ENCODE measurements at places on chromosomes 5 and 9.
A peak's percentile ranks its signal among the peaks of the same experiment; 100 is the strongest.

- no peak for DNase-seq
These were observed 6.6 kb upstream of the MSMP start for GRCh38 chr9:35760651-35761050.

DNA sequence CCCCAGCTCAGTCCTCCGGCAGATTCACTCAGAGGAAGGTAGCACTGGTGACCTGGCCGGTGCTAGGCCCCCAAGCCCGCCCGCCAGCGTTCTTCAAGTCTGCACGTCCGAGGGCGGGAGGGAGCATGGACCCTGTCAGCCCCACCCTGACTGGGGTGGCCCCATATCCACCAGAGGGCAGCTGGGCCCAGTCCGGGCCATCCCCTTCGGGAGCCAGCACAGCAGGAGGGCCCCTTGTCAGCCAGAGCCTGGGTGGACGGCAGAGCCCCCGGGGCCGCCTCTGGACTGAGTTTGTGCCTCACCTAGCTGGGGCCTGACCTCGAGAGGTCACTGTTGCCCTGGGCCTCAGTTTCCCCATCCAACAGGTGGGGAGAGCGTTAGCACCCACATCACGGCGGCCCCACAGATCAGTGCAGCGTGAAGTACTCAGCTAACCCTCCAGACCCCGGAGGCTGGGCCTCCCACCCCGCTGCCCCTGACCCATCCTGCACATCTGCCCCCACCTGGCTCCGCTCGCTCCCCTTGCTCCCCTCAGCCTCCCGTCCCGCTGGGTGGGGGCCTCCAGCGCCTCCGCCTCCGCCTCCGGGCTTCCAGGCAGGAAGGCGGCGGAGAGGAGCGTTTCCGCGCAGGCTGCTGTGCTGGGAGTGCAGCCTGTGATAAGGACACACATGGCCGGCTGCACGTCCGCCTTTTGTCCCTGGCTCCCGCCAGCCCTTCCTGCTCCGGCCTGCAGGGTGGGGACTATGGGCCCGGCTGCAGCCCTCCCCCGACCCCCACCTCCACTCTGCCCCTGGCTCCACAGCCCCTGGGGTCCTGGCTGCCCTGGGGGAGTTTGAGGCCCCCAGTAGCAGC lies 16.6 kb upstream of the EGFL7 start:
- peak; percentile 52 for DNase-seq

- DNase-seq = no peak
These were observed 153.0 kb upstream of the COL5A1 start for GRCh38 chr9:134488331-134489280.

DNA sequence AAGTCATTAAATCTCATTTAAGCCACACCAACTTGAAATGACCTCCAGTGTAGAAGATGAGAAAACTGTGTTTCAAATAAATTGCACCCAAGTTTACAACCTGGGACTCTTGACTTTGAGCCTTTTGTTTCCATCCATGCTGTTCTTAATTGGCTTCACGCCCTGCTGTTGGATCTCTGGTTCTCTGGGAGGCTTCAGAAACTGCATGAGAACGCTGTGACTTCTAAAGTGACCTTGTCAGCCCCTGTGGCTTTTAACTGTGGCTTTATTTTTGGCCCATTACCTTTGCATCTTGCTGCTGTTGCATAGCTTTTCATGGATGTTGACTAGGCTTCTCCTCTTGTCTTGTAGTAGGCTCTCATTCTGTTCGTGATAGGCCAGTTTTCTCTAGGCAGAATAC lies 29.3 kb downstream of the TNFAIP8 start:
- no peak for DNase-seq

- no peak for DNase-seq
These were observed 71.5 kb downstream of the NEK6 start for GRCh38 chr9:124329206-124329792.

GRCh38 chr9:116688806-116689485 lies 1.8 kb downstream of the TRIM32 start:
- DNase-seq = no peak

GRCh38 chr5:76038212-76038611 lies 45.0 kb upstream of the SV2C start:
- DNase-seq = no peak

- DNase-seq = no peak
These were observed 5.7 kb downstream of the ALG2 start for GRCh38 chr9:99216073-99216472.

GRCh38 chr5:138035605-138036537 lies 3.0 kb upstream of the FAM13B start:
- DNase-seq = peak; percentile 93

- no peak for DNase-seq
These were observed 75.7 kb upstream of the GLIS3 start for GRCh38 chr9:4375424-4376200.

DNA sequence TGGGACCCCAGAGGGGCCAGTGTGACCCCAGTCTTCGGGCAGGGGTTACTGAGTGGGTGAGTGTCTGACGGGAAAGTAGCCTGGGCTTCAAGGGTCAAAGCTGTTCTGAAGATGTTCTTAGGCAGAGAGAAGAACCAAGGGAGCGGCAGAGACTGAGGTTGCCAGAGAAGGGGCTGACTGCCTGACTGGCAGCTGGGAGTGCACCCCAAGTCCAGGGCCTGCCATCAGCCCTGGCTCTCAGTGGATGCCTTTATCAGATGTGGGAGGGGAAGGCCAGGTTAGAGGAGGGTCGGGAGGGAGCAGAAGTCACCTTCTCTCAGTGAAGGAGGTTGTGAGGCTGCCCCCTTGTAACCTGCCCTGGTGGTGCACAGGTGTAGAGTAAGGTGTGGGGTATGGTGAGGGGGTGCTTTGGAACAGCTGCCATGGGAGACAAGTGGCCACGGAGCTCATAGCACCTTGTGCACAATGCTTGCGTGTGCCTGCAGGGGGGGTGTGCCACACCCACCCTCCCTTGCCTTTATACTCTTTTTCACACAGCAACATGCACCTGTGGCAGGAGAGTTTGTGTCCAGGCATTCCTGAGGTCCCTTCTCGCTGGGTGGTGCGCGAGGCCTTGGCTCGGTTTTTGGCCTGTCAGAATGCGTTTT lies 18.9 kb downstream of the RALGPS1 start:
- no peak for DNase-seq

- DNase-seq = no peak
These were observed 30.3 kb upstream of the CER1 start for GRCh38 chr9:14752871-14753270.

DNA sequence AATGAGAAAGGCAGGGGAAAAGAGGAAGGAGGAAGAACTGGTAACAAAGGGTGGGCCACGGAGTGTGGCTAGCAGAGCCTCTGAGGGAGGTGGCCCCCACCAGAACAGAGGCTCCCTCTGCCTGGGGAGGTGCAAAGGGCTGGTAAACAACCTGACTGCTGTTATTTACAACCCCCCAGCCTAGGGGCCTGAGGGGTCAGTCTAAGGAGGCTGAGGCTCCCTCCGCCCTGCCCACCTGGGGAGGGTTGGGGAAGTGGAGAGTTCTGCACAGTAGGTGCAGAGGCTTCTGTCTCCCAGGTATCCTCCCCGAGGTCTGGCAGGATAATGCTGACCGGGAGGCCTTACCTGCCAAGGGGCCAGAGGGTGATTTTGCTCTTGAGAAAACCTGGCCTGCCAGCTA lies 35.6 kb upstream of the SMU1 start:
- no peak for DNase-seq

- no peak for DNase-seq
These were observed 94.1 kb upstream of the TRIM32 start for GRCh38 chr9:116592970-116593369.

- no peak for DNase-seq
These were observed 26.0 kb downstream of the NDUFS6 start for GRCh38 chr5:1827025-1827885.

- no peak for DNase-seq
These were observed 715.5 kb upstream of the PTPRD start for GRCh38 chr9:11328326-11328725.

GRCh38 chr5:110940136-110940535 lies 131.4 kb upstream of the TSLP start:
- DNase-seq = no peak

GRCh38 chr9:76415731-76416130 lies 21.5 kb upstream of the RFK start:
- DNase-seq = no peak

DNA sequence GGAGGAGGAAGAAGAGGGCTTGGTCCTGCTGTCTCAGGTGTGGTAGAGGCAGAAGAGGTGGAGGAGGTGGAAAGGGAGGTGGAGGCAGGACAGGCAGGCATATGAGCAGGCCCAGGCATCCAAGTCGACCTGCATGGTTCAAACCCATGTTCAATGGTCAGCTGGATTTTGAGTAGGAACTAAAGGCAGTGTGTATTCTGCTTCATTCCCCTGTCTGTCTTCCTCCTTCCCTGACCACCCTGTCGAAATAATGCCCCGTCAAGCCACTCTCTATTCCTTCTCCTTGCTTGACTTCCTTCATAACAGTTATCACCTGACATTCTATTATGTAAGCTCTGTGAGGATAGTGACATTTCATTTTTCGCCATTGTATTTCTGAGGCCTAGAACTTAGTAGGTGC lies 34.8 kb downstream of the ATP6V0E1 start:
- DNase-seq = no peak

GRCh38 chr5:10333154-10334006 lies 20.1 kb upstream of the MARCHF6 start:
- peak; percentile 66 for DNase-seq

DNA sequence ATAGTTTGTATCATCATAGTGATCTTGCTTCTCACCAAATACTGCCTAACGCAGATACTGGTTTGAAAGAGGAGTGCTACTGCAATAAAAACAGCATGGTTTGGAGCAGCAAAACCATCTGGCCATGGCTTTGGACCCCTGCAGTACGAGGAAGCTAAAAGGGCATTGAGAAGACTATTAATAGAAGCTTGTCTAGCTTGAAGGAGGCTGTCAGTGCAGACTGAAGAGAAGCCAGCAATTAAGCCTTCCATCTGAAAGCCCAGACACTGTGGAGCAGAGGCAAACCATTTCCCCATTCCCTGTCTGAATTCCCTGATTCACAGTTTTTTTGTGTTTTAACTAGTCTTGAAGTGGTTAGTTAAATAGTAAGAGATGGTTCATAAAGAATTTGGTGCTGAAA lies 281.6 kb downstream of the PTPRD start:
- no peak for DNase-seq

- peak; percentile 48 for DNase-seq
These were observed 527 bp downstream of the MEF2C start for GRCh38 chr5:88882276-88883038.

GRCh38 chr5:77869116-77869798 lies 93.1 kb upstream of the TBCA start:
- no peak for DNase-seq

DNA sequence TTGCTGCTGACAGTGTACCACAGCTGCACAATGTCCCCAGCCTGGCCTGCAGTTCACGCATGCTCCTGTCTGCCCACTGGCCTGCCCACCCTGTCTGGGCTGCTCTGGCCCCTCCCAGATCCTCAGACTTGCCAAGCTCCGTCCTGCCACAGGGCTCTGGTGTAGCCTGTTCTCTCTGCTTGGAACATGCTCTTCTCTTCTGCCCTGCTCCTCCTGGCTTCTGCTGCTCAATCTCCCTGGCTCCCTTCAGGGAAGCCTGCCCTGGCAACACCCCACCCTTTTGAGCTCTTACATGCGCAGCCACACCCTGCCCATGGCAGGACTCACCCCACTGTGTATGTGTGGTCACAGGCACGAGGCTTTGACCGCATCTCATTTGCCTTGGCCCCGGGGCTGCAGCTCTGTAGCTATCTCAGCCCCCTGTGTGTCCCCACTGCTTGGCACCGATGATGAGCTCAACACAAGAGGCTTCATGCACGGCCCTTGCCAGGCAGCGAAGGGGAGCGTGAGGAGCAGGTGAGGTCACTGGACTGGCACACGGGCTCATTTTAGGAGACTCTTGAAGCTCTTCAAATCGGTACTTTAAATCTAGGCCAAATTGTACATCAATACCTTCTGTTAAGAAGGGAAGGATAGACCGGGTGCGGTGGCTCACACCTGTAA lies 20.4 kb upstream of the BRD3 start:
- DNase-seq = no peak

DNA sequence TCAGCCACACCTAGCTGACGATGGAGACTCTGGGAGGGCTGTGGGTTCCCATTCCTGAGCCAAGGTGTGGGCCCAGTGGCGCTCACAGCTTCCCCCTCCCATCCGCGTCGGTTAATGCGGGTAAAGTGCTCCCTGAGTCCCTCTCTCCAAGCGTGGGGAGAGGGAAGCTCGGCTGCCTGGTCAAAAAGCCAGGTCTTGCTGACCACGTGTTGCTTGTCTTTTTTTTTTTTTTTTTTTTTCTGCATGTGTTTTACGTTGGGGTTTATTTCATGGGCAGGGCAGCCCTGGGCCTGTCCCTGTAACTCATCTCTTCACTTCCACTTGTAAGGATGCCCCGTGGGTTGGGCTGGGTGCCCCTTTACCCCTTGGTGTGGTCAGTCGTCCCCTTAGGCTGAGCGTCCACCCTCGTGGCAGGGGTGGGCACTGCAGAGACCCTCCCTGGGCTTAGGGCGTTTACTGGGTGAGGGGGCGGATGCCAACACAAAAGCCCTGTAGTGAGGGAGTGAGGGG lies 11.9 kb downstream of the NKD2 start:
- DNase-seq = no peak

GRCh38 chr9:136657974-136658848 lies 4.5 kb upstream of the EGFL7 start:
- DNase-seq = no peak

DNA sequence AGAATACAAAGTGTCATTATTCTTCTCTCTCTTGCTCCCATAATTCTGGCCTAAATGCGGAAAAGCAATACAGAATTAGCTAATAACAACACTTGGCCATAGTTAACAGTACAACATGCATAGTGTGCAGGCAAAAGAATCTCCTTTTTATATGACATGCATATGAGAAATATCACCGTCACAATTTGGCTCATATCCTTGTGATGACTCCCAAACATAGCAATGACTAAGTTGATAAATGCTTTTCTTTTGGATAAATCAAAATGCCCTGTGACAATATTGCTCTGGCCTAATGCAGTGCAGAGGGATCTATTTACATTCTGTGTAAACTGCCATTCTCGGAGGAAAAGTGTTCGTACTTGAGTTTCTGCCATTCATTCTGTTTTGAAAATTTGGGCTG lies 121.9 kb upstream of the GHR start:
- DNase-seq = no peak

GRCh38 chr5:81794226-81794625 lies 43.3 kb upstream of the SSBP2 start:
- DNase-seq = no peak

DNA sequence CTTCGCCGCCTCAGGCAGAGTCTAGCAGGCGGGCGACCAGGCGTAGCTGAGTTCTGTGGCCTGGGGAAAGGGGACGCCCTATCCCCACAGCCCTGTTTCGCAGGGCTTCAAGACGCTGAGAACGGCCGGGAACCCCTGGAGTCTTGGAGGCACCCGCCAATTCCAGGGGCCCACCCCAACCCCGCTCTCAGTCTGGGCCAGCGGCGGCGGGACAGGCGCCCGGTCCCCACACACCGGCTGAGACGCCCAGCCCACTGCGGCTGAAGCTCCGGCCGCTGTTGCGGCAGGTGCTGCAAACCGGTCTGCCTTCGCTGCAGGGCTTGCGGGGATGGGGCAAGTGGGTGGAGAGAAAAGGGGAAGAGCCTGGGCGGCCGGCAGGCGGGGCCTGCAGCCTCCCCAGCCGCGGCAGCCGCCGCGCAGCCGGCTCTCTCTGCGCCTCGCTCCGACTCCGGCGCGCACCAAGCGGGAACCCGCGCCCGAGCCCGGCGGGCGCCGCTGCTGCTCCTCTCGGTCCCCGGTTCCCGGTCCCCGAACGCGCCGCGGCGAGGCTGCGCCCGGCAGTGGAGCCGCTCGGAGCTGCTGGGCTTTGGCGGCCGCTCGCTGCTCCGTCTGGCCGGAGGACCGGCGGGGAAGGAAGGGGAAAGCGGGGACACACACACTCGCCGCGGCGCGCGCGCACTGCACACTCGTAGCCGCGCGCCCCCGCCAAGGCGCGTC lies at the start of gene PIP5K1B:
PIP5K1B (plus strand) TSS at position 427 of the 717 bp plus-strand sequence. CDS start 117,375 bp downstream, outside the sequence.
- DNase-seq = peak; percentile 93

All from erythroblast (primary cell).